Effector CD8-positive, alpha-beta T cell (primary cell): ENCODE measurements at places on chromosomes 2 and 18.

DNA sequence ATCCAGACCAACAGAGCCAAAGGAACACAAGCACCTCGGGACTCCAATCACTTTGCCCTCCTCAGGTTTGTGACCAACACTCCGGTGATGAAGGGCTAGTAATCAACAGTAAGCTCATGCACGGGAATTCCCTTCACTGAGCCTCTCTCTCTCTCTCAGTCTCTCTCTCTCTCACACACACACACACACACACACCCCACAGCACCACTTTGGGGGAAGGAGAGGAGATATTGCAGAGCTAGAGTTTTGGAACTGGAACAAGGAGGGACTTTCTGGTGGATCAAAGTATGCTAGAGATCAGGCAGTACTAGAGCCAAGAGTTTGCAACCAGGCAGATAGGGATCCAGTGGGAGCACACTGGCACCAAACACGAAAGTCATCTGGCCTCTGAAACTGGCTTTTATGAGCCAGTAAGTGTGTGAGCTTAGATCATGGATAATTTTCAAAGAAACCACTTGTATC is 98.7 kb downstream of the ANKRD44 start:
- DNase-seq, result no peak

- no peak for DNase-seq
Observed at GRCh38 chr18:12492907-12493306, 85.2 kb downstream of the PRELID3A start.

DNA sequence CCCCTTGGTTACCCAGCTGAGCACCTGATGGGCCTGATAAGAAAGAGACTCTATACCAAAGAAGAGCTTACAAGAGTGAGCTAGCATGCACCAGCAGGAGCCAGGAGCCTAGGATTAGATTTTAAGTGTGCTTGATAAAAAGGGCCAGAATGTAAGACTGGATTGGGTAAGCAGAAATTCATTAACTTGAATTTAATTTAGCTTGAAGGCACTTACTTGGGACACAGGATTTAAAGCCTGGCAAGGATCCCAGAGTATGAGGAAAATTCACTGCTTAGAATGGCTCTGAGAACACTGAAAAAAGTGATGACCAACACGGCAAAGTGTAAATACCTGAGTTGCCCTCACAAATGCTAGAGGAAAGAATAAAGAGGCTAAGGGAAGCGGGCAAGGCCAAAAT is 91.3 kb upstream of the RBBP8 start:
- no peak for DNase-seq

- no peak for DNase-seq
Observed at GRCh38 chr2:174038462-174038861, 73.3 kb upstream of the SP3 start.

- DNase-seq, result no peak
Observed at GRCh38 chr2:232162187-232162586, 200.7 kb downstream of the DIS3L2 start.

GRCh38 chr2:84866122-84866521 is 14.8 kb downstream of the TRABD2A start:
- DNase-seq, result no peak

- DNase-seq, result no peak
Observed at GRCh38 chr2:33425586-33426031, 50.8 kb upstream of the RASGRP3 start.

DNA sequence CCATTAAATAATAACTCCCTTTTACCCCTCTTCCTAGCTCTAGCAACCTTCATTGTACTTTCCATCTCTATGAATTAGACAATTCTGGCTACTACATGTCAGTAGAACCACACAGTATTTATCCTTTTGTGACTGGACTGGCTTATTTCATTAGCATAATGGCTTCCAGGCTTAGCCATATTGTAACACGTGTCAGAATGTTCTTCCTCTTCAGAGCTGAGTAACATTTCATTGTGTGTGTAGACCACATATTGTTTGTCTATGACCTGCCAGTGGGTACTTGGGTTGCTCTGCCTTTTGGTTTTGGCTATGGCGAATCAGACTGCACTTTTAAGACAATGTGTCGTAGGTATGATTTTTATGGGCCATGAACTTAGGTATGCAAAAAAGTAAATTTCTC is 20.9 kb downstream of the TSN start:
- no peak for DNase-seq
